ENCODE measurements at places on chromosomes 2 and 18.

- no peak for DNase-seq
Measured at GRCh38 chr2:222033541-222033940, 265.3 kb downstream of the PAX3 start.

- no peak for DNase-seq
Measured at GRCh38 chr2:9234680-9235146, 28.1 kb downstream of the ASAP2 start.

GRCh38 chr18:3401669-3402620 lies 48.0 kb upstream of the TGIF1 start:
- no peak for DNase-seq

- no peak for DNase-seq
Measured at GRCh38 chr18:2148823-2149222, 422.5 kb downstream of the METTL4 start.

- no peak for DNase-seq
Measured at GRCh38 chr2:207720517-207721187, 9.2 kb downstream of the CCNYL1 start.

GRCh38 chr2:194103941-194104659 lies 1552.9 kb upstream of the SLC39A10 start:
- no peak for DNase-seq

- DNase-seq, result no peak
Measured at GRCh38 chr2:85844486-85844885, 44.3 kb downstream of the ST3GAL5 start.

DNA sequence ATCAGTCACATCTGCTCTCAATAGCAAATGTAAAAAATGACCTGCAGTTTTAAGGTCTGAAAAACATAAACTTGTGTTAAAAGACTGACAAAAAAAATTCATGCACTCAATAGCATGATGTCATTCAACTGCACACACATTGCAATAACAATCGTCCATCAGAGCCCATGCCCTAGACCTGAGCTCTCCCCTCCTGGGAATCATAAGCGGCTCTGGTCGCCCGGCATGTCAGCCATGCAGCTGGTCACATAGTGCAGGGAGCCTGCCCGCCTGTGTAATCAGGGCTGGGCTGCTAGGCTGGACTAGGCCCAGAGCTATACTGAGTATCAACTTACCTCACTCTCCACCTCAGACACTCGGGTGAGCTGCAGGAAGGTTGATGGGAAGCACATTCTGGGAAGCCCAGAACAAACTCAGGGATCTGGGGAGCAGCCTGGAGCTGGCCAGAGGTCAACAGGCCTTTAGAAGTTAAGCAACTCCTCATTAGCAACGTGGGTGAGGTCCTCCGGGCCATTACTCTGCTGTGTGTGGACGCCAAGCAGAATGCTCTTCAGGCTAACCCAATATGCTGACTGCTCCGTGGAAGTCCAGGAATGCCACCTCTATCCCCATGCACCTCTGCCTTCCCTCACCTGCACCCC lies 165.5 kb downstream of the TTC32 start:
- DNase-seq, result peak; percentile 58

DNA sequence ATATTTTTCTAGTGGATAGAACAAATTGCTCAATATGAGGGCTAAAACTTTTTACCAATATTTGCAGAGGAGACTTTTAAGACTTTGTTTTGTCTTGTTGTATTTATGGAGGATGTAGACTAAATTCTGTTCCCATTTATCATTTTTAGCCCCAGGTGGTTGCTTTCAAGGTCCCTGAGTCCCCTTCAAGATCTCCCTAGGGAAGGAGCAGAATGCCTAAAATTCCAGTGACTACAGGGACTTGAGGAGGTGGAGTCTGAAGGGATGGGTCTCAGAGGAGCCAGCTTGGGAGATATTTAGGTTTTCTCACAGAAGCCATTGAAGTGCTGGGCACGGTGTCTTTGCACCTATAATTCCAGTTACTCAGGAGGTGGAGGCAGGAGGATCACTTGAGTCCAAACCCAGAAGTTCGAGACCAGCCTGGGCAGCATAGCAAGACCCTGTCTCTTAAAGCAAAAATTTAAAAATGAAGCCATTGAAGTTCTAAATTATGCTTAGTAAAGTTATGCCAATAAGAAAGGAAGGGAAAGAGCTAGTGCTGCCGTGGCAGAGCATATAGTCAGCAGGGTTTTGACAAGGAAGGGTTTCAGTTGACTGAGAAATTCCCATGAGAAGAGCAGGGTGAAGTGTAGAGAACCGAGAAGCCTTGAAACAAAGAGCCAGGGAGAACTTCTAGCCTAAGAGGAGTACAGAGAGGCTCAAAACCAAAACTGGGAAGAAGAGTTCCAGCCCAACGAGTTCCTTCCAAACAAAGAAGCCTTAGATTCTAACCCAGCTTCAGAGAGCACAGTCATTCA lies 43.4 kb downstream of the COMMD1 start:
- DNase-seq, result no peak

DNA sequence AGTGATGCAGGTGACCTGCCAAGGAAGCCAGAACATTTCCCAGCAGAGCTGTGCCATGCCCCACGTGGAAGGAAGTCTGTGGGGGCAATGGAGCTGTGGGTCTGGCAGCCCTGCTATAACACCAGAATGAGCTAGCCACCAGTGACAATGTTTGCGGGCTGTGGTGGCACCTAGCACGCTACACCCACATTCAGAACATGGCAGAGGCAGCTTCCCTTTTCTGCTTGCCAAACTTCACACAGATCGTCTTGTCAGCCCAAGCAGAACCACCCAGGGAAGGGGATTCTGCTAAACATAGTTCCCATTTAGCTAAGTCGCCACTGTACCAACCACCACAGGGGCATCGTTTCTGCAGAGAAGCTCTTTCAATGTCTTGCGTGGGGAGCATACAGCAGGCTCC lies 27.0 kb upstream of the CCDC93 start:
- DNase-seq, result no peak

DNA sequence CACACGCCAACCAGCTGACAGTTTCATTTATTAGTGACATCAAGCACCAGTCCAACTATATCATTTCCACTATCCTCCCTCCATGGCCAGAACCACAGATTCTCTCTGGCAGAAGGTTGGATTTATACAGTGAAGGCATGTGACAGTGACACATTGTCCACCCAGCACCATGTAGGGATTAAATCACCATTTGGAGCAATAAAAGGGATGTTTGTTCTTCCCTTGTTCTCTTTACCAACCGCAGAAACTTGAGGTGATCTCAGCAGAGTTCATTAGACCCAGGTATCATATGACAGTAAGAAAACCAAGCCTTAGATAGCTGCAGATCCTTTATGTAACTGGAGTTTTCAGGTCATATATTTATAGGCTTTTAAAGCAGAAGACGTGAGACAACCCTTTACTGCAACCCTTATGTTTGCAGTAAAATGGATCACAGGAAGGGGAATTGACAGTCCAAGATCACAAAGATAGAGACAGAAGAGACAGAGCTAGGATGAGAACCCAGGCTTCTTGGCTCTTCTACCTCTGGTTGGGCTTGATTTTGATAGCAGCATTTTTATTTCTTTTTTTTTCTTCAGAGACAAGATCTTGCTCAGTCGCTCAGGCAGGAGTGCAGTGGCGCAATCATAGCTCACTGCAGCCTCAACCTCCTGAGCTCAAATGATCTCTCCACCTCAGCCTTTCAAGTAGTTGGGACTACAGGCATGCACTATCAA lies 80.1 kb downstream of the XDH start:
- no peak for DNase-seq

DNA sequence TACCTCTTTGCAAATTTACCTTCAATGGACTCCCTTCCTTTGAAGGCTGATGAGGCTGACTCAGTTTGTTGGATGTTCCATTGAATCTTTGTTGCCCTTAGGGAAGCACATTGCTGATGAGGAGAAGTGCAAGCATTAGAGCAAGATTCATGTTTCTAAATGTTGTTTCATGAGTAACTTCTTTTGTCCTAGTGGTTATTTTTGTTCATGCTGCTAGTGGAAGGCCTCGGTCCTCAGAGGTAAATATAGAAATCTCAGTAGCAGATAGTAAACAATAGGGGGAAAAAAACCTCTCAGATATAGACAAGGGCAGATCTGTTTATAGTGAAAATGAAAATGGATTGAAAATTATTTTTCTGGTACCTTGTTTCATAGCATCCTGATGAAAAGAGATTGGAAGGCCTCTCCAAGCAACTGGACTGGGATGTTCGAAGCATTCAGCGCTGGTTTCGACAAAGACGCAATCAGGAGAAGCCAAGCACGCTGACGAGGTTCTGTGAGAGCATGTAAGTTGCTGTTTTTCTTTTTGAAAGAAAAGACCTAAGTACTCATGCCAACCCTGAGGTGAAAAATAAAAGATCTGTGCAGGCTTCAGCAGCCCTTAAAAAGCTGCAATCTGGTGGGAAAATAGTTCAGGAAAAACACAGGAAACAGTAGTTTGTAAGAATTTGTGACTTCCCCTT lies 104.9 kb downstream of the CERS6 start:
- DNase-seq, result no peak

GRCh38 chr2:237884681-237885080 lies 25.3 kb downstream of the RAMP1 start:
- no peak for DNase-seq

DNA sequence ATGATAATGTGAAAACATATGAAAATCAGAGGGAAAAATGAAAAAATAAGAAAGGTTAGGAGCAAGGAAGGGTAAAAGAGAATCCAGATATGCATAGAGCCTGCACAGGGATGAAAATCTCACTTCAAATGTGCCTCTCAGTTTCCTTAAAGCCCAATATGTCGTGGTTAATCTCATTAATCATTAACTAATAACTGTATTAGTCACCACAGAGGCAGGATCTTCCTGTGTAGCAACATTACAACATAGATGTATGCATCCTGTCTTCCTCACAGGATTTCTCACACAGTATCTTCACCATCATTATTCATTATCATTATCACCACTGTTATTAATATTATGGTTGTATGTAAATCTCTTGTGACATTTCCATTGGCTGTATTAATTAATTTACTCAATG lies 361.2 kb upstream of the SOX11 start:
- DNase-seq, result no peak

DNA sequence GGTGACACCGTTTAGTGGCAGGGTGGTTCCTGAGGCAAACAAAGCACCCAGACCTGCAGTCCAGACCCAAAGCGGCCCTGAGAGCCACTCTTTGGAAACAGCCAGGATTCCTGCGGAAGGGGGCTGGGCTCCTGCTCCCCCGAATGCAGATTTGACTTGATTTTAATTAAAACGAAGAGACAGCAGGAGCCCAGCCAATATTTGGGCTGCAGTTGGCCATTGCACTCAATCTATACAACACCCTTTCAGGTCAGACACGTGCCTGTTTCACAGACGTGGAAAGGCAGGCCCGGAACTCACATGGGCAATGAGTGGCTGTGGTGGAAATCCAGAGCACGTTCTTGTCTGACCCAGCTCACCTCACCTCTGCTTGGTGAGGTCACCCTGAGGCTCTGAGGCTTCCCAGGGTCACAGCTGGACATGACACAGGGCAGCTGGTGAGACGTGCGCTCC lies 122.4 kb downstream of the NDUFA10 start:
- no peak for DNase-seq

GRCh38 chr2:101808006-101808562 lies 110.6 kb downstream of the MAP4K4 start:
- DNase-seq, result no peak

Measured in brain pericyte (primary cell).